CD14-positive monocyte (primary cell): ENCODE measurements at places on chromosomes 2 and 18.
A peak's percentile ranks its signal among the peaks of the same experiment; 100 is the strongest.

- no peak for DNase-seq
These were observed 234.3 kb downstream of the MYCN start for GRCh38 chr2:16174693-16175045.

DNA sequence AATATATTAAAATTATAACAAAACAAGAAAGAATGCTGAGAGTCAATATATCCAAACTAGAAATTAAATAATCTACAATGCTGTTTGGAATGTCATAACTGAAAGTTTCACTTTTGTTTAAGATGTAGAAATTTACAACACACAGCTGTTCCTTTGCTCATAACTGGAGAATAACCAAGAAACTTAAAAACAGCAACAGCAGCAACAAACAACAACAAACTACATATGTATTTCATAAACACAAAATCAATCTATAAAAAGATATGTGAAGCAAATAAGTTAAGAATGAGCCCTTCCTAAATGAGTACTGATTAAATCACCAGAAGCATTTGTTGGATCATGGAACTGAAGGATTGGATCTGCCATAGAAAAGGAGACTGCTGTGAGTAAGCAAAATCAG lies 456.5 kb upstream of the ZNF804A start:
- no peak for DNase-seq

DNA sequence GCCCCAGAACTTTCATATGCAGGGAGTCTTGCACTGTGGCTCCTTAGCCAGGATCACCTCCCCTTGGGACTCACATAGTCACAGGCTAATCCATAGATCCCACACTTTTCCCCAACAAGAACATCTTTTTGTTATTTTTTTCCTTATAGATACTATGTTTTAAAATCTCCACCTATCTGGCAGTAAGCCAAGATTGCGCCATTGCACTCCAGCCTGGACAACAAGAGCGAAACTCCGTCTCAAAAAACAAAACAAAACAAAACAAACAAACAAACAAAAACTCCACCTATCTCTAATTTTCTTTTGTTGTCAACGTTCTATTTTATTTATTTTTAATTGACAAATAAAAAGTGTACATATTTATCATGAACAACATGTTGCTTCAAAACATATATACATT lies 141.7 kb downstream of the PDE11A start:
- no peak for DNase-seq

DNA sequence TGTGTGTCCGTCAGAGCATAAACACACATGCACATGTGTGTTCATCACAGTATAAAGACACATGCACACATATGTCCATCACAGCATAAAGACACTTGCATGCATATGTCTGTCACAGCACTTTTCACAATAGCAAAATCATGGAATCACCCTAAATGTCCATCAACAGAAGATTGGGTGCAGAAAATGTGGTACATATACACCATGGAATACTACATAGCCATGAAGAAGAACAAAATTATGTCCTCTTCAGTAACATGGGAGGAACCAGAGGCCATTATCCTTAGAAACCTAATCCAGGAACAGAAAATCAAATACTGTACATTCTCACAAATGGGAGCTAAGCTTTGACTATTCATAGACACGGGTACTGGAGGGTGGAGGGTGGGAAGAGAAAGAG lies 732.2 kb downstream of the GALR1 start:
- no peak for DNase-seq

GRCh38 chr18:63817441-63818051 lies 42.3 kb downstream of the SERPINB7 start:
- no peak for DNase-seq

GRCh38 chr2:44136252-44136651 lies 32.4 kb upstream of the PPM1B start:
- DNase-seq: no peak

- DNase-seq: peak; percentile 74
These were observed 982.1 kb downstream of the TSN start for GRCh38 chr2:122737429-122738077.

- no peak for DNase-seq
These were observed 128.8 kb downstream of the KCNJ3 start for GRCh38 chr2:154827286-154827685.

- peak; percentile 45 for DNase-seq
These were observed 125.9 kb downstream of the MAP4K4 start for GRCh38 chr2:101823347-101823791.

GRCh38 chr2:205868773-205869333 lies 186.6 kb downstream of the NRP2 start:
- peak; percentile 60 for DNase-seq

GRCh38 chr2:45988879-45989278 lies 308.3 kb upstream of the EPAS1 start:
- DNase-seq: no peak

DNA sequence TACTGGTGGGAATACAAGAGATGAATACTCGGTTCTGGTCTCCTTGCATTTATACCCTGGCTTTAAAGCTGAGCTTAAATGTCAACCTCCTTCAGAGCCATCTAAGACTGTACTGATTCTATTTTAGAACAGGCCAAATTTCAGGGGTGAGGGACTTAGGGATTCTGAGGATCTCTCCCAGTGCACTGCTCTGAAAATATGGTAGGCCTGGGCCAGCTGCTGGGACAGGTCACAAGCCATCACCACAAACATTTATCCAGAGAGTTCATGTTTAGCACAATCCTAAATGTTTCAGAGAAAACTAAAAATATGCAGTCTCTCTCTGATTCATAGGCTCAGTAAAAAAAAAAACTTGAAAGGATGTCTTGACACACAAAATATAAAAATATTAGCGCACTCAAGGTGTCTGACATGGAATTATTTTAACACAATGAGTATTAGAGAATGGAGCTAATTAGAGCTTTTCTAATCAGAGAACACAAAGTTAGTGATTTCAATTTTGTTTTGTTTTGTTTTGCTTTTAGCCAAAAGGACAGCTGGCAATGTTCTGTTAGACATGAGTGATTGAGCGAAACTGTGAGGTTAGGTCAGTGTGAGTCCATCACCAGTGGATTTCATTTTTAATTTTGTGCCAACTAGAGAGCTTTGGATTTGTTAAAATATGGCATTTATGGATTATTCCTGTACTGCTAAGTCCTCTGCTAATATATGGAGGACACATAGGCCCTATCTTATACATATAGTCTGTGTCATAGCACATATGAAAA lies 38.8 kb downstream of the MFSD6 start:
- DNase-seq: no peak

- no peak for DNase-seq
These were observed 117.2 kb upstream of the KLF7 start for GRCh38 chr2:207282916-207283315.
